ENCODE measurements at places on chromosomes 13 and 19.

- DNase-seq = no peak
Observed at GRCh38 chr19:3458229-3459088, 21.9 kb downstream of the SMIM24 start.

- DNase-seq = no peak
Observed at GRCh38 chr13:19597523-19597922, 35.9 kb upstream of the MPHOSPH8 start.

GRCh38 chr19:13823901-13824300 lies 28.7 kb downstream of the ZSWIM4 start:
- no peak for DNase-seq

DNA sequence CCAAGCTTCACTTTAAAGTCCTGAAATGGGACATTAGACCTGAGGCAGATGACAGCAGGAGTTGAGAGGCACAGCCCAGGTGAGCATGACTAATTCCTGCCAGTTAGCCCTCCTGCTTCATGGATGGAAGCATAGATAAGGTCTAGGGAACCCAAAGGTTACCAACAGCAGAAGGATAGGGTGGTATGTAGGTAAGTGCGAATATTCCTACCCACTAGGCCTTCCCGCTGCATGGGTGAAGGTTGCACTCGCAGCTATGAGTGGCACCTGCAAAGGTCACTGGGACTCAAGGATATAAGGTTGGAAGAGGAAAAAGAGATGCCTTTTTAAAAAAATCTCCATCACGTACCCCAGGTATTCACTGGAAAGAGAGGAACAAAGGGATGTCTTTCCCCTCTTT lies 12.2 kb upstream of the MLLT1 start:
- DNase-seq = no peak

DNA sequence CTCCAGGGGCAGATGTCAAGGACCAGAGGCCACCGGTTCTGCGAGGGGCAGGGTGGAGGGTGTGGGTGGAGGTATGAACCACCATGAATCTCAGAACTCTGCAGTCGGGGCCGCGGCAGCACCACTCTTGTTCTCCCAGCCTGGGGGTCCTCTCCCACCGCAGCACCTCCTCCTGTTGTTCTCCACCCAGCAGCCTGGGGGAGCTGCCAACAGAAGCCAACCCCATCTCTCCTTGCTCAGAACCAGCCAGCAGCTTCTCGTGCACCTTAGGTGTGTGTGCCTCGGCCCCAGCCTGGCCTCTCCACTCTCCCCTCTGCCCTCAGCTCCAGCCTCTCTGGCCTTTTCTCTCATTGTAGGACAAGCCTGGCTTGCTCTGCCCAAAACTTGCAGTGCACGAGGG lies 31.9 kb upstream of the CCNE1 start:
- DNase-seq = no peak

- DNase-seq = no peak
Observed at GRCh38 chr13:63948045-63948444, 2532.4 kb upstream of the PCDH20 start.

DNA sequence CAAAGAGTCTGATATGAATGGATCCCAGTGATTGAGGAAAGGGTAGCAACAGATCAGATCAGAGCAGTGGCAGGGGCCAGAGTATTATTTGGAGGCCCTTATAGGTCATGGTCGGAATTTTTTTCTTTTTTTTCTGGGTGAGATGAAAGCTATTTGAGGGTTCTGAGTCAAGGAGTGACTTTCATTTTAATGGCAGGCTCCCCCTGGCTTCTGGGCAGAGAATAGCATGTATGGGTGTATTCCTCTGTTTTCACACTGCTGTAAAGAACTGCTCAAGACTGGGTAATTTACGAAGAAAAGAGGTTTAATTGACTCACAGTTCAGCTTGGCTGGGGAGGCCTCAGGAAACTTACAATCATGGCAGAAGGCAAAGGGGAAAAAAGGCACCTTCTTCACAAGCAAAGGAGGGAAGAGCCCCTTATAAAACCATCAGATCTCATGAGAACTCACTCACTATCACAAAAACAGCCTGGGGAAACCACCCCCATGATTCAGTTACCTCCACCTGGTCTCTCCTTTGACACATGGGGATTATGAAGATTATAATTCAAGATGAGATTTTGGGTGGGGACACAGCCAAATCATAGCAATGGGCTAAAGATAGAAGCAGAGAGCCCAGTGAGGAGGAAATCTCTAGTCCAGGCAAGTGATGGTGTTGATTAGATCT lies 3.0 kb upstream of the SLC6A16 start:
- DNase-seq = no peak

- no peak for DNase-seq
Observed at GRCh38 chr19:23440791-23441190, 45.5 kb upstream of the ZNF91 start.

DNA sequence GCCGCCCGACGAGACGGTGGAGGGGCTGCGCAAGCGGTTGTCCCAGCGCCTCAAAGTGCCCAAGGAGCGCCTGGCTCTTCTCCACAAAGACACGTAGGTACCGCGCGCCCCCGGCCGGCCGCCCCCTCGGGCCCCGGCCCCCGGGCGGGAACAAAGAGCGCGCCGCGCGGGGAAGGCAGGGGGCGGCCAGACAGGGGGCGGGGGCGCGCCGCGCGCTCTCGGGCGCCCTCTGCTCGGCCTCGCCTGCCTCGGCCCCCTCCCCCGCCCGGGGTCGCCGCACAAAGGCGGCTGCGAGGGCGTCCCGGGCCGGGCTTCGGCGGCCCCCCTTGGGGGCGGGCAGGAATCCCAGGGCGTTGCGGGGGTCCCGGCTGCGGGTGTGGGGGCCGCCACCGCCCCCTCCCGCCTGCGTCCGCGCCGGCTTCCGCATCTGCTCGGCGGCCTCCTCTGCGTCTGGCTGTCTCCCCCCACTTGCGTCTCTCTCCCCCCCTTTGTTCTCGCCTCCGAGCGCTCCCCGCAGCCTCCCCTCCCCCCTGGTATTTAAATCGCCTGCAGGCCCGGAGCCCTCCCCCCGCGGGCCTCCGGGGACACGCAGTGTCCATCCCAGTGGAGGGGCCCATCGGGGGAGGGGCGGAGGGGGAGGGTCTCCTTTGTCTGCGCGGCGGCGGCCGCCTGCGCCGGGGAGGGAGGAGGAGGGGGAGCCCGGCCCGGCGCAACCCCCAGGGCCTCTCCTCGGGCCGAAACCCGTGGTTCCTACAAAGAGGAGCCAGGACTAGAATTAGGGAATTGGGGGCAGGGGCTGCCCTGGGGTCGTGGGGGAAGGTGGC lies 2.3 kb downstream of the MIDN start:
- peak; percentile 83 for DNase-seq

DNA sequence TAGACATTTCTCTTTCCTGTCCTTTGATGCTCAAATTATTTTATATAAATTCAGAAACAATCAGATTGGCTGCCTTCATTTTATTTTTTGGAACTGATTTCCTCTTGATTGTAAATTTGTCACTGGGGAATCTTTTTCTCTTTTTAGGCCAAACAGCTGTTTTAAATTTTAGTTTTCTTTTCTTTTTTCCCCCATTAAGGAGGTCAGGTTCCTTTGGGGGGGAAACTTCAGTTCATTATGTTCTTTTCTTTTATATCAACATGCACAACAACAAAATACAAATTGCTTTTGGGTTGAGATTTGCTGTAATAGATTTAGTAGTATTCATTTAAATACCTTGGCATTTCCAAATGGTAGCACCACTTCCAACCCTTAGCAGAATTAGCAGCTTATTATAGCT lies 264.8 kb upstream of the SPRY2 start:
- DNase-seq = no peak

DNA sequence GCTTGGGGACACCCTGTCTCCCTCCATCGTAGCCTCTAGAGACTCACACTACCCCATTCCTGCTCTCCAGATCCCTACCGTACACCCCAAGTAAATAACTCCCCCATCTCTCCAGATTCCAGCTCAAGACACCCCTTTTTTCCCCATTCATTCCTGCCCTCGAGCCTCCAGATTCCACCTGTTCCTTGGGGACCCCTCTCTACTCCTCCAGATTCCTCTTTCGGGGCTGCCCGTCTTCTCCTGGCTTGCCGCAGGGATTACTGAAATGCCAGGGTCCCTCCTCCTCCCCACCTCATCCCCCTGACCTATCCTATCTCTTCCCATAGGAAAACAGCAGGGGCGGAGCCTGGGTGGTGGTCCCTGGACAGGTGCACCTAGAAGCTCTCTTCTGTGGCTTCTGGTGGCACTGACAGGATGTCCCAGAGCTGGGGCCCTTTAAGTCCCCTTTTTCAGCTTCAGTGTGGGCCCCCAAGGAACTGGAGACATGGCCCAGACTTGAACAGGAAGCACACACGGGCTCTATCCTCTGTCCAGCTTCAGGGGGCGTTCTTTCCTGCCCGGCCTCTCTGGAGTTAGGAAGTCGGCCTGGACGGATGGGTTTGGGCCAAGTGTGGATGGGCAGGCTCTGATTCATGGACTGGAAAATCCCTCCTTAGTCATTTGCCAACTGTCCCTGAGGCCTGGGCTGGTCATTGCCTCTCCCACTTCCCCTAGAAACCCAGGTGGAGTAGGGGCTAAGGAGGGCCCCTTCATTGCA lies 1.2 kb downstream of the ZSWIM4 start:
- no peak for DNase-seq

All from neural crest cell (in vitro differentiated cells).